WERI-Rb-1 (cell line): ENCODE measurements at places on chromosomes 2 and 18.

GRCh38 chr2:199602271-199602895 lies 144.6 kb upstream of the SATB2 start:
- peak; percentile 47 for DNase-seq

DNA sequence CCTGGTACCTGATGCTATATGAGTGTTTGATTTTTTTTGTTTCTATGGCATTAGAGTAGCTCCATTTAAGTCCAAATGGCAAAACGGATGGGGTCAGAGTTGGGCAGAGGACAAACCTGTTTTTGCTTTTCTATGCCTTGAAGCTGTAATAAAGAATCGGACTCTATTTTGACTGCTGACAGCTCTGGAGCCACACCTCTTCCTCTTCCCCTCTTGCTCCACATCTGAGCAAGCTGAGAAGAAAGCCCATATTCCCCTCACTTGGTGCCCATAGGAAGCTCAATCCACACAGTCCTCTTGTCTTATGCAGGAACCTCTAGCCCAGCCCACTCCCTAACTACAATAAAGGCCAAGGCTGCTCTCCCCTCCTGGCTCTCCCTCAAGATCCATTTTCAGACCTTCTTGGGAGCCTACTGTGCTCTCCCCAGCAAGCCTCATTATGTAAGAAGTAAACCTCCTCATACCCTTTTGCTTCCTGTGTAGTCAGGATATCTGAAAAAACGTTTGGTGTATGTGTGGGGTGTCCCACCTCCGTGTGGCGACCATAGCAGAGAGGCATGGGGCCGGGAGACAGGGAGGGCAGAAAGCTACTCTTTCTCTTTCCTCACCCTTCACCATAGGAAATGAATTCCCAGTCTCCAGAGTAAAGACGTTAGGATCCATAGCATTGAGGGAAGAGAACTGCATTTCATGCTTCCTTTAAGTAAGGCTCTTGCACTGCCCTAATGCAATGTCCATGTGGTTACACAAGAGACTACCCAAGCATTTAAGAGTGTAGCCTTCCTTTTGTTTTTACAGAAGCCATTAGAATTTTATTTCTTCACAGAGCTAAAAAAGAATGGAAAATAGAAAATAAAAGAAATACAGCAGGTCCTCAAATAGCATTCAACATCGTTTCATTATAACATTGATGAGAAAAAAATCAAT lies 41.9 kb upstream of the RAPGEF4 start:
- no peak for DNase-seq

- DNase-seq, result no peak
These were observed 113.8 kb downstream of the ATL2 start for GRCh38 chr2:38263293-38263692.

- DNase-seq, result no peak
These were observed 340.3 kb downstream of the PLCL1 start for GRCh38 chr2:198144660-198145059.

GRCh38 chr2:111160758-111161157 lies 40.0 kb downstream of the BCL2L11 start:
- DNase-seq, result peak; percentile 8

DNA sequence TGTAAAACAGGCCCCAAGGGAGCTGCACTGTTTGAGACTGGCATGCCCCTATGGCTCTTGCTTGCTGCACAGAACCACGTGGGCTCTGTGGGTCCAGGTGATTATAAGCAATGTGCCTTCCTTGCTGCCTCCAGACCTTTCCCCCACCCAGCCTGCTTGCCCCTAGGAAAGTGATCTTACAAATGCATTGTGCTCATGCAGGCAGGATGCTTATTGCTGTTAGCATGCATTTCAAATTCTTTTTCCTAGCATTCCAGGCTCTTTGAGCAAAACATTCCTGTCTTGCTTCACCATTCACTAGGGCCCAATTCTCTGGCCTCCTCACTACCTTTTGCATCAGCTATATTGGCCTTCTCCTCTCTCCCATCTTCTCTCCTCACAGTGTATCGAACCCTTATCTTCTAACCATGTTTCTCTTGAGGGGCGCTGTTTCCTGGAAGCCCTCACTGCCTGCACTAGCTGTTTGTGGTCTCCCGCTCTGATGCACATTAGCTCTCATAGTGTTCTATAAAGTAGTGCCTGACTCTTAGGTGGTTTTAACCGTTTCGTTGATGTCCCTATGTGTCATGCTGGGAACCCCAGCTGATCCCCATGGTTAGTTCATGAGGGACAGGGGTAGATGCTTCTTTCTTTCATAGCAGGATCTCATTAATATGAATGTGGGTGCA lies 152.9 kb upstream of the EPAS1 start:
- no peak for DNase-seq

GRCh38 chr2:177169810-177170514 lies 42.6 kb upstream of the HNRNPA3 start:
- peak; percentile 36 for DNase-seq

DNA sequence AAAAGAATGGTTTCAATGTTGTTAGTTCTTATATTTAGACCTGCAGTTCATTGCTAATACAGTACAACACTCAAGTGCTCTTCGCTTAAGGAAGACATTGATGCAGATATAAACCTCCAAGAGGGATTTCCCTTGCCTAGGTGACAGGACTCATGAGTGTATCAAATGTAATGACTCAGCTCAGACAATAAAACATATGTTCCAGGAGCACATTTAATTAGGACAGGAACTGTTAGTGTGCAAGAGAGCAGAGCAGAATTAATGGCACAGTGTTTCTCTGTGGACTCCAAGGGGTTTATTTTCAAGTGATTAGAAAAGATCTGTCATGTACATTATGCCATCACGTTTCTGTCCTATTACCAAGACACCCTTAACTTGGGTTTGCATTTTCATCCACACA lies 375.0 kb downstream of the LRRTM4 start:
- DNase-seq, result peak; percentile 9

- DNase-seq, result no peak
These were observed 862.4 kb upstream of the ACVR2A start for GRCh38 chr2:146982393-146982846.

- no peak for DNase-seq
These were observed 142.9 kb upstream of the NXPH2 start for GRCh38 chr2:138922973-138923563.

GRCh38 chr2:84534225-84534624 lies 17.9 kb downstream of the DNAH6 start:
- DNase-seq, result no peak

GRCh38 chr2:3472966-3473365 lies 46.4 kb downstream of the ADI1 start:
- no peak for DNase-seq

- DNase-seq, result no peak
These were observed 88.9 kb downstream of the MYL12B start for GRCh38 chr18:3350566-3351527.

GRCh38 chr2:209471037-209471436 lies 47.2 kb downstream of the MAP2 start:
- no peak for DNase-seq

DNA sequence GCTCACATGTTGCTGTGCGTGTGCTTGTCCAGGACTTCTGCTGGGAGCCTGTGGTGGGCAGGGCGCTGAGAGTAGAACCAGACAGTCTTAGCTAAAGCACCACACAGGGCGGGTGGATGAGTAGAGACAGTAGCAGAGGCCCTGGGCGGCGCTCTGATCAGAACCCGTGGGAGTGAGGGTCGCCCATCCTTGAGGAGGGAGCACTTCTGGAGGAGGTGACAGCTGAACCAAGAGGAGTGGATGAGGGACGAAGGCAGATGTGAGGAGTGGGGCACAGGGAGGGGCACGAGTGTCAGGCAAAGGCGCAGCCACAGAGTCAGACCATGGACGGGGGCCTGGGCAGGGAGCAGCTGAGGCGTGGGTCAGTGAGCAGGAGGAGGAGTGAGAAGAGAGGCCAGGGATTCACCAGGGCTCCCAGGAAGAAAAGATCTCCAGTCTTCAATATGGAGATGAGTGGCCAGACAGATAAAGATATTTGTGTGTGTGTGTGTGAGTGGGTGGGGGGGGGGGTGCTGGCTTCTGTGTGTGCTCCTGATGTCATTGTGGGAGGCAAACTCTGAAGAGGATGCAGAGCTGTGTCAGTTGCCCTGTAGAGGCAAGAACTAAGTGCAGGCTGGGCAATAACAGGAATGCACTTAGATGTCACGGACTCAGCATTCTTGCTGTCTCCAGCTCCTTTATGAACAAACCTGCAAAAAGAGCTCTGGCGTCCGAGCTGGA lies 79.6 kb downstream of the TPO start:
- DNase-seq, result no peak

- peak; percentile 37 for DNase-seq
These were observed 192.6 kb upstream of the MYT1L start for GRCh38 chr2:2523461-2524347.
